Caco-2 (cell line): ENCODE measurements at places on chromosomes 3 and 15.

- DNase-seq = no peak
Observed at GRCh38 chr3:15014606-15015328, 50.3 kb downstream of the MRPS25 start.

GRCh38 chr3:145116769-145117168, 1044.2 kb downstream of the PLOD2 start:
- DNase-seq = no peak

DNA sequence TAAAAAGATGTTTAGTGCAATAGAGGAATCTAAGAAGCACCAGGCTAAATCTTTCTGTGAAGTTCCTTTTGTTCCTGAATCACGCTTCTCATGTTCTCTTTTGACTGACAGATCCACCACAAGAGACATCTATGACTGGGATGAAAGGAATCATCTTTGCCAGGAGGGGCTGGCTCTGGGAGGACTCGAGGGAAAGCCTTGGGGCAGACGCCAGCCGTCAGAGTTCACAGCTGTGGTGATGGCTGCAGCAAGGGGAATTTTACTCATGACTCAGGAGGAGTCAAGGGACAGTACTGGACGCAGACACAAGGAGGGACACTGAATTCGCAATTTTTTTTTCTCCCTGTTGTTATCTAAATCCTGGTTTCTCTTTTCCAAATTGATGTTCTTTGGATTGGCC, 38.7 kb downstream of the C3orf38 start:
- no peak for DNase-seq

DNA sequence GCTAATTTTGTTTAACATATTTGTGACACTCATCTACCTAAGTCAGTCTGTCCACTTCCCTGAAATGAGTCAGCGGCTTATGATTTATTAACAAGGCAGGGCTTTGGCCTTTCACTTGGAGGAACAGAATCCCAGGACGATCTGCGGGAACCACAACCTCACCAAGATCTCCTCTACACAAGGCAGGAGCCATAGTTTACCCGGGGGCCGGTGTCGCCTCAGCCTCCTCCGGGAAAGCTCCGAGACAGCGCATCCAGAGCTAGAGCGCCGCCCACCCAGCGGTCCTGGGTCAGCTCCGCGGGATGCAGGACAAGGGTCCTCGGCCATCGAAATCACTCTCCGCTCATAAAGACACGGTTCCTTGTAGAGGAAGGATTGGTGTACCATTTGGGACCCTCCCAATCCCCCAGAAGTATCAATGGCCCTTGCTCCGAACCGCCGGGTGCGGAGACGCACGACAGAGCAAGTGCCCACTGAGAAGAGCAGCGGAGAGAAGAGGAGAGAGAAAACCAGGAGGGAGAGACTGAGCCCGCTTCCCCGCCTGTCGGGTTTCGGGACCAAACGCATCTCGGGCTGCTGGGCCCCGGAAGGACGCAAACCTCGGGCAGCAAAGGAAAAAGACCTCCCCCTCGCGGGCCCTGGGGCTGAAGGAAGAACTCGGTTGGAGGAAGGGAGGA, 13.1 kb upstream of the ALCAM start:
- no peak for DNase-seq

DNA sequence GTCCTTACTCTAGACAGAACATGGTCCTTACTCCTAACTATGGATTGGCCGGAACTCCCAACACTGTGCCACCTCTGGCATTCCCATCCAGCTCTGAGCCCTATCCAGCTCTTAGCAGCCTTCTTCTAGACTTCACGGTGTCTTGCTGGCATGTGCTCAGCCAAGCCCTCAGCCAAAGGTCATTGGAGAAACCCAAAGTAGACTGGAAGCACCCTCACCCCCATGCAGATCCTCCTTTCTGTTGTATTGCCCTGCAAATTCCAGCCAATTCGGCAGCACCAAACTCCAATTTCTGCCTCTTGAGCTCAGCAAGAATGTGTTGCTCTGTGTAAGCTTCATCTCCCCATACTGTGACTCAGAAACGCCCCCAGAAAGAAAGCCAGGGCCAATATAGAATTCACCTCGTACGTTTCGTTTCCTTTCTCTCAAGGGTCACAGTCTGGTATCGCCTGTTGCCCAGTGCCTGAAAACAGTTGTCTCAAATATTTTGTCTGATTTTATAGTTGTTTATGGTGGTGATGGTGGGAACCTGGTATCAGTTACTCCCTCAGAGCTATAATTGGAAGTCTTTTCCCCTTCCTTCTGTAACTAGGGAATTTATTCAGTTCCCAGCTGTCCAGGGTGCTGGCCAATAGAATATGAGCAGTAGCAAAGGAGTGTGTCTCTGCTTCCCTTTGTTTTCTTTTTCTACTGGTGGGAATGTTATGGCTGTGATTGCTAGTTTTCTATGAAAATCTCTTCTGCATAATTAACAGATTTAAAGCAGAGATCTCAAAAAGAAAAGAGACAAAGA, 28.4 kb upstream of the EPHB3 start:
- DNase-seq = no peak

DNA sequence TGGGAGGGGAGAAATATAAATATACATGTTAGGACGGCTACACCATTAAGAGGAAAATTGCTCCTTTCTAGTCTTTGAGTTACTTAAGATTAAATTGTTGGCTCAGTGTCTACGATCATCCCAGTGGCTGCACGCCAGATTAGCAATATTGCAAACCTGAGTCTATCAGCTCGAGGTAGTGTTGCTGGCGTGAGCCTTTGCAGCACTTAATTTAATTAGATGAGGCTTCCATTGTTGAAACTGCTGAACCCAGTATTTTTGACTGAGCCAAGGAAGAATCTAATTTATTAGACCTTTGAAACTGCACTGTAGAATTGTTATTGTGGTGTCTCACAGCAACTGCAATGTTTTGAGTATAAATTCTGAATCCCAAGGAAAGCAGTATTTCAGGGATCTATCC, 782.4 kb upstream of the ROBO1 start:
- no peak for DNase-seq
